ENCODE measurements at places on chromosomes 1 and 21.

DNA sequence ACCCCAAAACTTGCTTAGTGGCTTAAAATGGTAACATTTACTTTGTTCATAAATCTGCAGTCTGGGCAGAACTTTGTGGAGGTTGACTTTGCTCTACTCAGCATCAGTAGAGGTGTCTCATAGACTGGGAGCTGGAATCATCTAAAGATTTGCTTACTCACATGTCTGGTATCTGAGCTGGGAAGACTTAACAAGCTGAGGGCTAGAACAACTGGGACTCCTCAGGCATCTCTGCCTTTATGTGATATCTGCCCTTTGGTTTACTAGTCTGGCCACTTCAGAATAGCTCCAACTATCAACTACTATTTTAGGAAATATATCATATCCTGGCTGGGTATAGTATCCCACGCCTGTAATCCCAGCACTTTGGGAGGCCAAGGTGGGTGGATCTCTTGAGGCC, 82.5 kb downstream of the C4BPA start:
- DNase-seq: peak; percentile 22

DNA sequence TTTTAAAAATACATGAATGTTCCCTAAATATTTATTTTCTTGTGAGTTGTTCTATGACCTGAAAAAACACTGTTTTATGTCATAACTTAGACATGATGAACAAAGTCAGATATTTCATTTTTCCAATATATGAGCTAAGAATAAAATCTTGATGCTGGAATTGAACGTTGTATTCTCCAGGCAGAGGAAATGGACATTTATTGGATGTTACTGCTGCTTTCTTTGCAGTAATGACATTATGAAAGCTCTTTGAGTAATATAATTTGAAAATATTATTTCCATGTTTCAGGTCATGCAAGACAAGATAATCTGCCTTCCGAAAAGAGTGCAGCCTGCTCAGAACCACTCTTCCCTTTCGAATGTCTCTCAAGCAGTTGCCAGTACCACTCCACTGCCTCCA, 79.5 kb downstream of the LRRC8C start:
- no peak for DNase-seq

- DNase-seq: peak; percentile 9
Measured at GRCh38 chr1:147515045-147515869, 26.0 kb upstream of the BCL9 start.

GRCh38 chr1:205211839-205212536, 486 bp upstream of the DSTYK start:
- no peak for DNase-seq

GRCh38 chr21:42037943-42038342, 27.8 kb upstream of the ZBTB21 start:
- no peak for DNase-seq

DNA sequence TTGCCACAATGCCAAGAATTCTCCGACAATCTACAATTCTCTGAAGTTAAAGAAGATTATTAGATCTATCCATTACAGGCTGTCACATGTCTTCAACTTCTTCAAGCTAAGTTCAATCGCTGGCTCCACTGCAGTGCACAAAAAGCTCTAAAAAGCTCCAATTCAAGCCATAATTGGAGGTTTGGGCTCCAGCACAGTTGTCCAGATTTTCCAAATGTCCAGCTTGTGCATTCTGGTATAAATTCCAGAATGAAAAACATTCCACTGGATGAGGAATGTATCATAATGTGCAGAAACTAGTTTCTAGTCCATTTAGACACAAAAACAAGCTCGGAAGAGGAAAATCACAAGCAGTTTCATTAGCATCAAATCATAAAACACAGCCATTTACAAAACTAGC, 138.6 kb downstream of the NRIP1 start:
- DNase-seq: peak; percentile 52

DNA sequence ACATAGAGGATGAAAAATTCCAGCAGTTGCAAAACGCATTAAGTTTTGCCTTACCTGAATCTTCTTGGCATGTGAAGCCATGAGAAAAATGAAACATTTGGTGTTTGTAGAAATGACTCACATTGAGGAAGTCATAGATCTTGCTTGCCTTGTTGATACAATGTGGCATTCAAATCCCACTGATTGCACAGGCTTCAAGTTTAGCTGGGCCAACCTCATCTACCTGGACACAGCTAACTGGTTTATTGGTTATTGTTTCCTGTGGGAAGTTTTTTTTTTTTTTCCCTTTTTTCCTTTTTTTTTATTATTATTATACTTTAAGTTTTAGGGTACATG, 168.9 kb upstream of the C21orf91 start:
- no peak for DNase-seq

Measured in fibroblast of upper back skin (primary cell).